ENCODE measurements at places on chromosomes 13 and 19. TPM values are rescaled to one million over a fixed set of nuclear protein-coding genes. Genes with fewer than 3 reads are reported as not detected.

GRCh38 chr19:23101241-23101640 lies 15.6 kb upstream of the ZNF730 start:
- no peaks in the 10 kb centered on the region for H3K27me3 ChIP-seq
- H3K27ac ChIP-seq: no peak overlapping the region
- H3K36me3 ChIP-seq: no peaks in the 10 kb centered on the region

DNA sequence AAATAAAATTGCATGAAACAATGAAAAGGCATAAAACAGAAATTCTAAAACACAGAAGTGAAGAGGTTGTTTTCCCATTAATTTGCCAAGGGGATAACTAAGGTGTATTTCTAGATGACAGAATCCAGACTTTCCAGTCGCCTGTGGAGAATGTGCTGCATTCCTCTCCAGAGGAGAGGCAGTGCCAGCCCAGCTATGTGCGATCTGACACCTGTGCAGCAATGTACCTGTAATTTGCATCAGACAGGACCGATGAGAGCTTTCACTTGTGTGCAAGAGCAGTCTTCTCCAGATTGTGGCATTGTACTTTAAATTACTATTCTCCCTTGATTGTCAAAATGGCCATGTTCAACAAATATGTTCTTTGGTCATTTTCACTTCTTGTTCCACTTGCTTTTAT lies 1037.9 kb downstream of the EFNB2 start:
- H3K36me3 ChIP-seq: no peaks in the 10 kb centered on the region
- no peak for DNase-seq
- no peak overlapping the region for H3K27ac ChIP-seq

DNA sequence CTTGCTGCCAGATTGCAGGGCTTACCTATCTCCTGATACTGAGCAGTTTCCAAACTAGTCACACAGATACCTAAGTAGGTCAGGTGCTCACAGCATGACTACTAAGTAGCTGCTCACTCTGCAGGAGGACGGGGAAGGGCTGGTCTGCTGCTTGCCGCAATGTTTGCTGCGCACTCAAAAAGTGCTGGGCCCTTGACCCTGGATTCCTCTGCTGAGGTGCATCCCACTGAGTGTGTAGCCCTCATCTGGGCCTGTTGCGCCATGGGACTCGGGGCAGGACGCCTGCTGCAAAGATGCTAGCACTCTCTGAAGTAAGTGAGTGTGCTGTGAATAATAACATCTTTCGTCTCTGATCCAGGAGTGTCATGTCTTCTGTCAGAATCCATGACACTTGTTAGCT lies 59.2 kb upstream of the MEDAG start:
- no peak overlapping the region for H3K4me3 ChIP-seq
- no peaks in the 10 kb centered on the region for H3K27me3 ChIP-seq

DNA sequence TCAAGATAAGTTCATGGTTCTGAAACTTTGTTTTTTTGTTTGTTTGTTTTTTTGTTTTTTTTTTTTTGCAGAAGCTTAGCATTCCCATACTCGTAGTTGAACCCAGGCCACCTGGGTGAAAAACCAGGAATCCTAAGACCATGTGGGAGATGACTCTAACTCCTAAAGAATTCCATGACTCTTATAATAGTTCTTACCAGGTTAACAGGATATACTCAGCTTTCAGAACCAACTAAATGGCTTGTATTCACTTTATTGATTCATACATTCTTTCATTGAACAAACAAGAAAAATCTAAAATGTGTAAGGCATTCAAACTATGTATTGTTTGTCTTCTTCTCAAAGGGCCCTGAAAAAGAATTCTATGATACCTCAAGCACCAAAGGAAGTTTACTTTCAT lies 40.5 kb upstream of the KLF5 start:
- no peak for DNase-seq
- H3K27me3 ChIP-seq: no peaks in the 10 kb centered on the region

DNA sequence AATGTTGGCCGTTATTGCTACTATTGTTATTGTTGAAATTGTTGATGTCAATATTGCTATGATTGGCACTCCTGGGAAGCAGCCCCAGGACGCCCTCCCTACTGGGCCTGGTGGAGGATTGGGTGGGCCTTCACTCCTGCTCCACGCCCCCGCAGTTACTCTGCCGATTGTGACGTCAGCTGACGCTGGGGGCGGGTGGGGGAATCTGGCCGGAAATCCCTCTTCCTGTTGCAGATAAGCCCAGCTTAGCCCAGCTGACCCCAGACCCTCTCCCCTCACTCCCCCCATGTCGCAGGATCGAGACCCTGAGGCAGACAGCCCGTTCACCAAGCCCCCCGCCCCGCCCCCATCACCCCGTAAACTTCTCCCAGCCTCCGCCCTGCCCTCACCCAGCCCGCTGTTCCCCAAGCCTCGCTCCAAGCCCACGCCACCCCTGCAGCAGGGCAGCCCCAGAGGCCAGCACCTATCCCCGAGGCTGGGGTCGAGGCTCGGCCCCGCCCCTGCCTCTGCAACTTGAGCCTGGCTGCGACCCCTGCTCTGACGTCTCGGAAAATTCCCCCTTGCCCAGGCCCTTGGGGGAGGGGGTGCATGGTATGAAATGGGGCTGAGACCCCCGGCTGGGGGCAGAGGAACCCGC lies at the start of gene ETV2:
ETV2 (plus strand) TSS at position 231 of the 637 bp plus-strand sequence. CDS start 716 bp downstream, outside the sequence.
- H3K4me1 ChIP-seq: peaks cover 31% of the 10 kb centered on the region
- no peak within 1 kb of the TSS for H3K27ac ChIP-seq
- peak within 1 kb of the TSS; percentile 9 for H3K4me3 ChIP-seq
- no peak for DNase-seq

- H3K4me3 ChIP-seq: no peak overlapping the region
- H3K27ac ChIP-seq: no peak overlapping the region
- H3K36me3 ChIP-seq: no peaks in the 10 kb centered on the region
- no peak for DNase-seq
- peaks cover 8% of the 10 kb centered on the region for H3K4me1 ChIP-seq
Measured at GRCh38 chr19:35710784-35711723, 6.7 kb downstream of the ZBTB32 start.

DNA sequence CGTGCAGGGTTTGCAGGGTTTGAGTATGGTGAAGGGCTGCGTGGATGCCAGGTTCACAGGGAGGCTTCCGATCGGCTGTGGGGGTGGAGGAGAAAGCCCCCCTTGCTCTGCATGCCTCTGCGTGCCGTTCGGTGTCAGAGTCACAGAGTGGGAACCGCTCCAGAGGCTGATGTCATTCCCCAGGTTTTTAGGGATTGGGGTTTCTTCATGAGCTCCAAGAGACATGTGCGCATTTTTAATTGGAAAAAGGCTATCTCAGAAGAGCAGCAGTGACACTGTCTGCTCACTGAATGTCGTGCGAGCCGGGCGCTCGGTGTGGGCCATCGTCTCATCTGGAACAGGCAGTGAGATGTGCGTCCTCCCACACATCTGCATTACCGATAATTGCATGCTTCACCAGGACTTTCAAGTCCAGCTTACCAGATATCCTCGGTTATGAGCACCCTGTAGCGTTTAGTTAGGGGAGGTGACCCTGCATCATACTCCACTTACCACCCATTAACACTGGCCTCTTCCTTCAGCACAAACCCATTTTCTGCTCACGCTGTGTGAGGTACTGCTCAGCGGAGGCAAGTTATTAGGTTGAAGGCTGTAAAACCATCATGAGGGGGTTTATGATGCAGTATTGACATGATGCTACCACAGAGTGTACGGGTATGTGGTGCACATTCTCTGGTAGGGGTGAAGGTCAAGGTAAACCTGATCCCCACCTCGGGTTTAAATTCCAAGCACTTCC lies 1.7 kb downstream of the MCF2L start:
- no peaks in the 10 kb centered on the region for H3K27me3 ChIP-seq
- H3K36me3 ChIP-seq: no peaks in the 10 kb centered on the region
- H3K4me1 ChIP-seq: no peaks in the 10 kb centered on the region
- DNase-seq: no peak
- H3K27ac ChIP-seq: no peak overlapping the region

GRCh38 chr19:37738371-37738770 lies 18.8 kb upstream of the ZNF607 start:
- H3K36me3 ChIP-seq: peaks cover 22% of the 10 kb centered on the region
- H3K4me1 ChIP-seq: no peaks in the 10 kb centered on the region
- DNase-seq: no peak
- no peaks in the 10 kb centered on the region for H3K27me3 ChIP-seq
- H3K27ac ChIP-seq: no peak overlapping the region

DNA sequence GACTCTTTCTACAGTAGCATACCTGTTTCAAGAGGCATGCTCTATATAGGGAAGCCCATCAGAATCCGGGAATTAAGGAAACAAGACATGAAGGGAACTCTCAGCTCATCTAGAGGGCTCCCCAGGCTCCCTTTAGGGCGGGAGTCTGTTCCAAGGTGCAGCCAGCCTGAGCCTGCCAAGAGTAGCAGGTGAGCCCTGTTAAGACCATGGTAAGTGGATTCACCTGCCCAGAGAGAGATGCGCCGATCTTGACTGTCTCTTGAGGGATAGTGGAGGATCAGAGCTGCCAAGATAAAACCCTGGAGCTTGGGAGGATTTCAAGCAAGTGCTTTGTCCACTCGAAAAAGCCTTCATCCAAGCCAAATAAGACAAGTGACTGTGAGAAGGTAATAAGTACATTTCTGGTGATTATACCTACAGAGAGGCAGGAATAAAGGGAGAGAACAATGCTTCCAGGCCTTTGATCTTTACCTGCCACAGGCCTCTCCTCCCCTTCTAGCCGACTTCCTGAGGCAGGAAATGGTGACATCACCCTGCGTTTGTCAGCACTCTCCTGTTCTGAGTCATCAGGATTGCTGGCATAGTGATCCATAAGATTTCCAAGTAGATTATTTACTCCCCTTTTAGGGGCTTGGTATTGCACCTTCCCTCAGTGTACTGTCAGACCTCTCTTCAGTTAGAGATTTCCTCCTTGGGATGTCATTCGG lies 31.5 kb downstream of the KLF5 start:
- H3K4me1 ChIP-seq: no peaks in the 10 kb centered on the region
- no peak for DNase-seq
- no peaks in the 10 kb centered on the region for H3K36me3 ChIP-seq

- H3K27ac ChIP-seq: no peak overlapping the region
- H3K4me1 ChIP-seq: no peaks in the 10 kb centered on the region
- no peak for DNase-seq
- H3K4me3 ChIP-seq: no peak overlapping the region
- H3K27me3 ChIP-seq: no peaks in the 10 kb centered on the region
Measured at GRCh38 chr13:95304453-95304852, 3.2 kb upstream of the ABCC4 start.

GRCh38 chr19:16676101-16676798 lies 15.3 kb downstream of the TMEM38A start:
- no peak for DNase-seq
- no peaks in the 10 kb centered on the region for H3K4me1 ChIP-seq
- H3K4me3 ChIP-seq: no peak overlapping the region
- no peak overlapping the region for H3K27ac ChIP-seq
- peaks cover 11% of the 10 kb centered on the region for H3K36me3 ChIP-seq

- no peak overlapping the region for H3K4me3 ChIP-seq
- no peaks in the 10 kb centered on the region for H3K27me3 ChIP-seq
- H3K4me1 ChIP-seq: no peaks in the 10 kb centered on the region
- H3K36me3 ChIP-seq: no peaks in the 10 kb centered on the region
- DNase-seq: no peak
Measured at GRCh38 chr13:76214001-76214400, 577.9 kb downstream of the LMO7 start.

DNA sequence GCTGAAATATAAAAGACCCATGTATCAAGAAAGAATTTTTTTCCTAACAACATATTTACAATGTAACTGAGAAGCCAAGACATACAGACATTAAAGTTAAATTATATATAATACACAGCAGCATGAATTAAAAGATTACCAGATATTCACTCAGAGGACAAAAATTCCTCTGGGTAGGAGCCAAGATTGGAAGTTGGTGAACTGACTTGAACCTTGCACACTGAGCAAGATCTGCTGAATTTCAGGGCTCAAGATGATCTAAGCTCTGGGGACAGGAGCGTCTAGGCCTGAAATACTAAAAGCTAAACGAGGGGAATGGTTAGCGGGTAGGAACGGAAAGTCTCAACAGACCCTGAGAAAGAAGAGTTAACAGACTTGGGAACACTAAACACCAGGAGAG lies 8.5 kb downstream of the FOXO1 start:
- no peaks in the 10 kb centered on the region for H3K36me3 ChIP-seq
- no peaks in the 10 kb centered on the region for H3K27me3 ChIP-seq
- no peaks in the 10 kb centered on the region for H3K4me1 ChIP-seq
- H3K27ac ChIP-seq: no peak overlapping the region
- no peak for DNase-seq

- H3K36me3 ChIP-seq: no peaks in the 10 kb centered on the region
- no peak for DNase-seq
- no peak overlapping the region for H3K4me3 ChIP-seq
- no peak overlapping the region for H3K27ac ChIP-seq
Measured at GRCh38 chr13:37085606-37086005, 19.9 kb downstream of the CSNK1A1L start.

GRCh38 chr13:100483841-100484381 lies 104.7 kb downstream of the GGACT start:
- DNase-seq: no peak
- H3K4me3 ChIP-seq: no peak overlapping the region
- H3K27me3 ChIP-seq: no peaks in the 10 kb centered on the region
- H3K27ac ChIP-seq: no peak overlapping the region
- H3K36me3 ChIP-seq: no peaks in the 10 kb centered on the region
- H3K4me1 ChIP-seq: peaks cover 15% of the 10 kb centered on the region

DNA sequence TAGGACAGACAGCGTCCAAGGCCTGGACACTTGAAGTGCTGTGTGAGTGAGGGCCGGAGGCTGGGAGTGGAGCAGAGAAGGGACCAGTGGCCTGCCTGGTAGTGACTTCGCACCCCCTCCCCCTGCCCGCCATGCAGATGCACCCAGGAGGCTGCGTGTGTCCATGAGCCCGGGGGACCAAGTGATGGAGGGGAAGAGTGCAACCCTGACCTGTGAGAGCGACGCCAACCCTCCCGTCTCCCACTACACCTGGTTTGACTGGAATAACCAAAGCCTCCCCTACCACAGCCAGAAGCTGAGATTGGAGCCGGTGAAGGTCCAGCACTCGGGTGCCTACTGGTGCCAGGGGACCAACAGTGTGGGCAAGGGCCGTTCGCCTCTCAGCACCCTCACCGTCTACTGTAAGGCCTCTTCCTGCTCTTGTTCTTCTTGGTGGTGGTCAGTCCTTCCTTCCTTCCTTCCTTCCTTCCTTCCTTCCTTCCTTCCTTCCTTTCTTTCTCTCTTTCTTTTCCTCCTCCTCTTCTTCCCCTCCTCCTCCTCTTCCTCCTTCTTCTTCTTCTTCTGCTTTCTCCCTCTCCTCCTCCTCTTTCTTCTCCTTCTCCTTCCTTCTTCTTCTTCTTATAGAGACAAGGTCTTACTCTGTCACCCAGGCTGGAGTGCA lies 6.0 kb upstream of the FFAR1 start:
- H3K27ac ChIP-seq: no peak overlapping the region
- no peak overlapping the region for H3K4me3 ChIP-seq
- no peaks in the 10 kb centered on the region for H3K4me1 ChIP-seq
- H3K36me3 ChIP-seq: no peaks in the 10 kb centered on the region
- no peak for DNase-seq
- no peaks in the 10 kb centered on the region for H3K27me3 ChIP-seq

GRCh38 chr19:57161985-57162539 lies 5.2 kb downstream of the DUXA start:
- H3K27me3 ChIP-seq: no peaks in the 10 kb centered on the region
- no peaks in the 10 kb centered on the region for H3K4me1 ChIP-seq
- no peaks in the 10 kb centered on the region for H3K36me3 ChIP-seq
- no peak for DNase-seq

ODAD3 gene
- total RNA-seq: 0.22 TPM

CDC37 gene
- total RNA-seq: 130 TPM

SPACA4 gene
- not detected for total RNA-seq

TSSK6 gene
- total RNA-seq: 1.2 TPM
